ENCODE measurements at places on chromosomes 2 and 18.

GRCh38 chr18:48216639-48217257 lies 192.4 kb downstream of the ZBTB7C start:
- DNase-seq, result no peak

- DNase-seq, result no peak
These were observed 19.9 kb downstream of the SNORC start for GRCh38 chr2:232889876-232890401.

DNA sequence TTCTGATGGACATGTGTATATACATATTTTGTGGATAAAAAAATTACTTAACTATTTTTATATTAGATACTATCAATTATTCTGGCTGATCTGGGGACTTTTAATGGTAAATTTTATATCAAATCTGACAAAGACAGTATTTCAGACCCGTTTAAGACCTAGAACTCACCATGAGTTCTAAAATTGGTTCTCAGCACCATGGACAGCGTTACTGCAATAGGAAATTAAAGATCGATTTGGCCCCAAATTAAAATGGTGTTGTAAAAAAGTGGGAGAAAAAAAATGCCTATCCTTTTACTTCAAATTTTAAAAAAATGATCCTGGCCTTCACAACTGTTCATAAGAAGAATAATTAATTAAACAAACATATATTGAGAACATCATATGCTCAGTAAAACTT lies 919 bp upstream of the SCN2A start:
- DNase-seq, result no peak

DNA sequence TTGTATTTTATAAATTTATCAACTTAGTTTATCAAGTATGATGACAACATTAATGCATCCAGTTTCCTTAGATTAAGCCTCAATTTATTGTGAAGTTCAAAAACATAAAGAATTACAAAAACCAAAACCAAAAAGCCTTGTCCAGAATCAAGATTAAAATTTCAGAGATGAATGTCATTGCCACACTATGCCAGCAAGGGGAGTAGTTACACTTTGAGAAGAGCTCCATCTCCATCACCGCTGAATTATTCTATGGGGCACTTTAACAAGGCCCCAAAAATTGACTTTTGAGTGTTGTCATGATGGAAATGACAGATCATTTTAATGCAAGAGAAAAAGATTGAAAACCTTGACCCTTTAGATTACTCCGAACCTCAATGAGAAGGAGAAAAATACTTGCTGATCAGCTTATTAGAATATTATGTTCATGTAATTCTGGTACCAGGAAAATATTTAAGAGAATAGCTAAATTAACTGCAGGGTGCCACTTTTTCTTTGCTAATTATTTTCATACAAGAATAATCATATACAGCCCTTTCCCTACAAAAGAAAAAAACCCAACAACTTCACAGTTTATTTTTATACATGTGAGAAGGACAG lies 152.5 kb upstream of the AQP4 start:
- no peak for DNase-seq

DNA sequence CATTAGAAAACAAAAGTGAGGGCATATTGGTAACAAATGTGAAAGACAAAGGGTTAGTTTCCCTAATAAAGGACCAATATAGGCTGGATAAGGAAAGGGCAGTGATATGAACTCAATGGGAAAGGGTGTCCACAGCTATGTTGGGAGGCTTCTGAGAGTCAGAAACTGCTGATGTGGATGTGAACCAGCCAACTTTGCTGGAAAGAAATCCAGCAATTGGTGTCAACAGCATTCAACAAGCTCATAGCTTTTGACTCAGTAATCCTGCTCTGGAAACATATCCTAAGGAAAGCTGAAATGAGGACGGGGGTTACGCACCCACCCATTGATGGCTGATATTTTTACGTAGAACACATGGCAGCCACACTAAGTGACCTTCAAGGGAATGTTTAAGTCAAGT lies 63.7 kb downstream of the ARL4C start:
- DNase-seq, result no peak

- DNase-seq, result no peak
These were observed 120.0 kb upstream of the SNTG2 start for GRCh38 chr2:830419-831224.
